ENCODE measurements at places on chromosomes 4 and X. TPM values are rescaled to one million over a fixed set of nuclear protein-coding genes. Genes with fewer than 3 reads are reported as not detected.

The MAOA gene
- total RNA-seq = 11.8 TPM

The CT45A3 gene
- not detected for total RNA-seq

- DNase-seq = no peak
Measured at GRCh38 chrX:107723511-107723910, 52.1 kb downstream of the TSC22D3 start.

The NUDT10 gene
- 1.4 TPM for total RNA-seq

DNA sequence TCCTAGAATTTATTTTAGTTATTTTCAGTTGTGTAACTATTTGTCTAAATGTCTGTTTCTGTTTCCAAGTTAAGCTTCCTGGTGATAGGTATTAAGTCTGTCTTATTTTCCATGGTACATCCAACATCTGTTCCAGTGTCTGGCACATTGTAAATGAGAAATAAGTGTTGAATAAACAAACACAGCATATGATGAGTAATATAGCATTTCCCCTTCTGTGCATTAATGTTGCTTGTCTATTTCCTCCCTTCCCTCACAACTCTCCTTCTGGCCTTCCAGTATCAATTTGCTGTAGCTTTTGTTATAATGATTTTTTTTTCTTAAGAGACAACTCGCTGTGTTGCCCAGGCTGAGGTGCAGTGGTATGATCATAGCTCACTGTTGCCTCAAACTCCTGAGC, 36.1 kb downstream of the COPS4 start:
- peak; percentile 34 for DNase-seq

GRCh38 chrX:71540801-71541200, 7.9 kb downstream of the OGT start:
- DNase-seq = no peak

The MAGEE2 gene
- total RNA-seq = not detected

The HTN1 gene
- total RNA-seq = not detected

- DNase-seq = no peak
Measured at GRCh38 chr4:52425751-52426326, 233.3 kb downstream of the USP46 start.

DNA sequence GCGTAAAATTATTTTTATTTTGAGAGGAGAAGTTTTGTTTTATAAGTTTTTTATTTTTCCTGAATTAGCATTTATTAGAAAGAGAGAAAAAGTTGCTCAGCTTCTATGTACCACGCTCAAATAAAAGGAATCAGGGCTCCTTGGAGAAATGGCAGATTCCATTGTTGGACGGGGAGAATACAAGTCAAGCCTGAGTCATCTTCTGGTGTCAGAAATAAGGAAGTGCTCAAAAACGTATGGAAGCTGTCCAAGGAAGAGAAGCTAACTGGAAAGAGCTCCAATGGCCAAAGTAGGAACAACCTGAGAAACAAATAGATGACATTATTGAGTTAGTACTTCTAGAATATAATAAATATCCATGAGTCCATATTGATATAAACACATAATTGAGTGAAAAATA, 89.3 kb upstream of the NEIL3 start:
- DNase-seq = no peak

- DNase-seq = no peak
Measured at GRCh38 chr4:35952751-35953150, 291.6 kb downstream of the ARAP2 start.

DNA sequence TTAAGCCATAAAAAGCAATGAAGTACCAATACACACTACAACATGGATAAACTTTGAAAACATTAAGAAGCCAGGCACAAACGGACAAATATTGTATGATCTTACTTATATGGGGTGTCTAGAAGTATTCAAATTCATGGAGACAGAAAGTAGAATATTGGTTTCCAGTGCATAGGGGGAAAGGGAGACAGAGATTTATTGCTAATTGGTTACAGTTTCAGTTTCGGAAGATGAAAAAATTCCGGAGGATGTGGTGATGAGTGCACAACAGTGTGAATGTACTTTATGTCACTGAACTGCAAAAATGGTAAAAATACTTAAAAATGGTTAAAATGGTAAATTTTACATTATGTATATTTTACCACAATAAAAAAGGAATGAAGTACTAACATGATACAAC, 5.1 kb upstream of the PRDX4 start:
- DNase-seq = no peak

The CLGN gene
- total RNA-seq = 7.6 TPM

All from glomerular endothelial cell (primary cell).